ENCODE measurements at places on chromosomes 5 and 9.
A peak's percentile ranks its signal among the peaks of the same experiment; 100 is the strongest.

GRCh38 chr5:151903243-151903653, 21.4 kb downstream of the GLRA1 start:
- no peak for DNase-seq

DNA sequence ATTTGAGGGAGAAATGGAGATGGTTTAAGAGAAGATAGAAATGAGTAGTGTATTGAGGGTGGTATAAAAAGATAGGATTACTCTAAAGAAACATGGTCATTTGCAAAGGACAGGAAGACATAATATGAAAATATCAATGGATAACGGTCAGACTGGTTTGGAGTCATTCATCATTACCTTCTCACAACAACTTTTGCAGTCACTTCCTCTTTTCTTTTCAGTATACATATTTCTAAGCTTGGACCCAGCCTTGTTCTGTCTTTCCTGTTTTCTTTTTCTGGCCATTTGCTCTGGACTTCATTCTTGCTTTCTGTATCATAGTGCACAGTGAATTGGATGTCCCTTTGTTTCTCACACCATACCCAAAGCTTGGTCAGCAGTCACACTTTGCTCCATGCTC, 966.5 kb upstream of the TYRP1 start:
- DNase-seq, result no peak

- no peak for DNase-seq
These were observed 1096.3 kb upstream of the DMAC1 start for GRCh38 chr9:8895861-8896224.

DNA sequence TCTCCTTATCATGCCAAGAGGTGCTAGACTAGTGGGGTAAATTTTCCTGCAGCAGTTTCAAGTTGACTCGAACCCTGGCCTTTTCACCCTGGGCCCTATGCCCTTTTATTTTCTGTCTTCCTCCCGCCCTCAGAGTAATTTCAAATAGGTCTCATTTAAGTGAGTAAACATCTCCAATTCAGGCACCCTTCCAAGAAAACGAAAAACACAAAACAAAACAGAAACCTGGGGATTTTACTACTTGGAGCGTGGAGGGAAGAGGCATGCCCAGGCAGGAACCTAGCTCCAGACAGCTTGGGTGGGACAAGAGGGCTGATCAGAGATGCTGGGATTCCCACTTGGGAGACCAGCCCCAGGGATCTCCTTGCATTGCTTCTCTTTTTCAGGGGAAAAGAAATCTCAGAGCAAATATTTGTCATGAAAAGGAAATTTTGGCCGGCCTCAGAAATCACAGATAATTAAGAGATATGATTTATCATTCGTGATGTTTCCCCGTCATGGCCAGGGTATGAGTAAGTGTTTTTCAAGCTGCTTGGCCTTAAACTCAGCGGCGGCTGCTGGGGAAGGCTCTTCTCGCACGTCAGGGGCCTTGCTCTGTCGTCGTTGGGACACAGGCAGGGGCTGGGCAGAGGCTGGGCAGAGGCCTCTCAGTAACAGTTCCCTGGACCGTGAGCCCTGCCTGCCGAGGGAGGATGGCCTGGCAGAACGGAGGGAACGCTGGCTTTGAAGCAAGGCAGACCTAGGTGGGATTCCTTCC, 248.6 kb upstream of the KLF4 start:
- peak; percentile 86 for DNase-seq

DNA sequence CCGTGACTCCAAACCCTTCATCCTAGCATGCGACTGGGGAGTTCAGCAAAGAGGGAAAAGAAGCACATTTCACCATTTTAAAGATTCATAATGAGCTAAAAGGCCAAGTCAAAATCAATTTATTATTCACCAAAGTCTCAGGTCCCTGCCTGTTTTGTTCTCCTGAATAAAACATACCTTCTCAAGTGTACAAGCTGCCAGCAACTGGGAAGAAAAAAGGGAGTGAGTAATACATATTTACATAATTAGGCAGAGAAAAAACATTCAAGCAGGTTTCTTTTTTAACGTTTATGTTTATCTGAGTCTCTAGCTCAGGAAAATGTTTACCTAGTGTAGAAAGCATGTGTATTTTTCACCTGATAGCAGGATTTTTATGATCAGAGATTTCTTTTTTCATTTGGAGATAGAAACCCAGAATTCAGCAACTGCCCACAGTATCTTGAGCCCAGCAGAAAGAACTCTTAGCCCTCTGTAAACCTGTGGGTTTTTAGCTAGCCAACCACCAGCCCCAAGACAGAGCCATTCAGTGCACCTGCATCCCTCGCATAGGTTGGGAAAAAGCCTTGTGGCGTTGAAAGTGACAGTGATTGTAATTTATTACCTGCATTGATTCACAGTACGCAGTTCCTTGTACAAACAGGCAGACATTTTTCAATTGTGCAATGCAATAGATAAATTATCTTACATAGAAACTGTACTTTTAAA, 117.9 kb upstream of the GRIA1 start:
- no peak for DNase-seq

DNA sequence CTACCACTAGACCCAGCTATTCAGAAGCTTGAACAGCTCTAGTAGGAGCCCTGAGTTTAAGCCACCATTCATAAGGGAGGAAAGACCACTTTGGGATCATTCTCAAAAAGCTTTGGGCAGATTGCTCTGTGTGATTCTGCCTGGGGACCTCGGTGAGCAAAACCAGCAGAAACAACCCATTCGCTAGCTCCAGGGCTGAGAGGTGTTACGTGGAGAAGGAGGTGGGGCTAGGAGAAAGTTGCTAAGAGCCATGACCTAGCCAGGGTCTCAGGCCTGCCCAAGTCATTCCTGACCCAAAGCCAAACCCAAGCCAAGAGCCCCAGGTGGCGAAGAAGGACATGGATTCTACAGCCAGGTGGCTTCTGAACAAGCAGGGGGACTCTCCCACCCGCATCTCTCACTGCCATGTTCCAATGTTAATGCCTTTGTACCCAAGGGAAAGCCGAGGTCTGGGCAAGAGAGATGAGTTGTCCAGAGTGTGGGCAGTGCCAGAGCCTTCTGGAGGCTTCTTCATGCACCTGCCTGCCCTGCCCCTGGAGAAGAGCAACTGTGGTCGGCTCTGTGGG, 4.0 kb upstream of the BARHL1 start:
- no peak for DNase-seq

GRCh38 chr9:75467142-75467541, 378.8 kb downstream of the OSTF1 start:
- DNase-seq, result no peak

DNA sequence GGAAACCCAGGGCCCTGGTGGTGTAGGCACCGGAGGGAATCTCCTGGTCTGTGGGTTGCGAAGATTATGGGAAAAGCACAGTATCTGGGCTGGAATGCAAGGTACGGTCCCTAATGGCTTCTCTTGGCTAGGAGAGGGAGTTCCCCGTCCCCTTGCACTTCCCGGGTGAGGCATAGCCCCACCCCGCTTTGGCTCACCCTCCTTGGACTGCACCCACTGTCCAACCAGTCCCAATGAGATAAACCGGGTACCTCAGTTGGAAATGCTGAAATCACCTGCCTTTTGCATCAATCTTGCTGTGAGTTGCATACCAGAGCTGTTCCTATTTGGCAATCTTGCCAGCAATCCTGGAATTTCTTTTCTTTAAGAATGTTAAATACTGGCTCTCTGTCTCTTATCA, 1429.1 kb downstream of the MAT2B start:
- DNase-seq, result no peak

DNA sequence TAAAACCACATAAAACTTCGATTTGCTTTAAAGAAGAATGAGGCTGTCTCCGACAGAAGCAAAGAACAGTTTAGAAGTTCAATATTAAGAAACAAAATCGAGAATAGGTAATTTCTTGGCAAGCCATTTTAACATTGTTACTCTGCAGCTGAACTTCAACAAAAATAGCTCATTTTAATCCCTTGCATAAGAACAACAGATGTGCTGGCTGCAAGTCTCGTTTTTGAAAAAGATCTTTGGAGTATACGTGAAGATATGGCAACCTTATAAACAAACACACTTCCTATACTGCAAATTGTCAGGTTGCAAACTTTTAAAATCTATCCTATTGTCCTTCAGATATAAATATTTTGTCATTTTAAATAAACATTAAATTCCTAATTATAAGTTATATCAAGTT, 71.5 kb downstream of the FBN2 start:
- DNase-seq, result no peak

- no peak for DNase-seq
These were observed 117.5 kb upstream of the OTULINL start for GRCh38 chr5:14464096-14464495.

- DNase-seq, result peak; percentile 91
These were observed 202.6 kb downstream of the NR3C1 start for GRCh38 chr5:143200781-143201398.

DNA sequence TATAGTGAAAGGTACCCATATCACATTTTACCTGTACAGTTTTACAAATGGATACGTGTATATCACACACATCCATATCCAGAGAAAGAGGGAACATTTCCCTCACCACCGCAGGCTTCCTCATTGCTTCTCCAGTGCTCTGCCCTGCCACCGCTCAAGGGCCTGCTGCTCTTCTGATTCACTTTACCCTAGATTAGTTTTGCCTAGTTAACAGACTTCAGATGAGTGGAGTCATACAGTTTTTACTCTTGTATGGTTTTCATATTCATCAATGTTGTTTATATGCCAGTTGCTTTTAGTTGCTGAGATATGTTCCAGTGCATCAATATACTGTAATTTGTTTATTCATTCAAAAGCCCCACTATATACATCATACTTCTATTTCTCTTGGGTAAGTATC, 53.9 kb upstream of the POMT1 start:
- no peak for DNase-seq

DNA sequence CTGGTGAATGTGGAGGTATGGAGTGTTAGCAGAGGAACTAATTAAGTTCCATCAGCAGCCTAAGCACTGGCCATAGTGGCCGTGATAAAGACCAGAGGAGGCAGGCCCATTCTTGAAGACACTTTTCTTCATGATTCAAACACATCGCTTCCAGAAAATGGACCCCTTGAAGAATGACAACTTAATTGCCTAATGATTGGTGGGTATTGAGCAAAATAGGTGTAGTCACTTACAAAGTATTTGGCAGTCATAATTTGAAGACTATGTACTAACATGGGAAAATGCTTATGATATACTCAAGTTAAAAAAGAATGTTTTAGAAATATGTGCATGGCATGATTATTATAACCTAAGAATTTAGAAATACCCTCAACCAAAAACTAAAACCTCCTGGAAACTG, 44.8 kb downstream of the MEGF10 start:
- no peak for DNase-seq

- no peak for DNase-seq
These were observed 42.3 kb downstream of the B4GALT1 start for GRCh38 chr9:33124751-33125381.

DNA sequence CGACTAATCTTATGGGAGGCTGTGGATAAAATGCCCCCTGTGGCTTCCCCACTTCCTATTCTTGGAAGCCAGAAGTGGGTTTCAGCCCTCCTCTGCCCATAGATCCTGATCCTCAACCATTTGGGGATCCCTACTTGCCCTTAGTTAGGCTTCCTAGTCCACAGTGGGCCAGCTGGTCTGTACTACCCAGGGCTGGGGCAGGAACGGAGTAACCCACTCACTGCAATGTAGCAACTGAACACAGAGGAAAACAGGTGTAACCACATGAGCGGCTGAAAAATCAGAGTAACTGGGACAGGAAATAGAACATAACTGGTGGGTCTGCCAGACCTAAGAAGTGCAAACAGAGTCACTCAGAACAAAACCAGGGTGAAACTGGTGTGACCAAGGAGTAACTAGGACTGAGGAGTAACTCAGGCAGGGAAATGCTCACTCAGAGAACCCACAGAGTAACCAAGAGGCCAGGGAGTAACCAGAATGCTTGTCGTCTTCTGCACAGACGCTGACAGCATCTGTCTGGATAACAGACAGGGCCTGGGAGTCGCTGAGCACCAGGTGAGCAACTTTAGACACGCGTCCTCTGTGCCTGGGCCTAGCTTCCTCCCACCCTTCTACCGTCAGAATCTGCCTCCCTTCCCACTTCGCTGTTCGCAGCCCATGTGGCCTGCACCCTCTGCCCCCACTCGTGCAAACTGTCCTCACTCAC, 1.0 kb downstream of the AQP3 start:
- DNase-seq, result no peak

GRCh38 chr9:114289571-114290481, 33.1 kb upstream of the ORM1 start:
- DNase-seq, result no peak

- no peak for DNase-seq
These were observed 134.2 kb downstream of the DMRTA1 start for GRCh38 chr9:22580788-22581187.

DNA sequence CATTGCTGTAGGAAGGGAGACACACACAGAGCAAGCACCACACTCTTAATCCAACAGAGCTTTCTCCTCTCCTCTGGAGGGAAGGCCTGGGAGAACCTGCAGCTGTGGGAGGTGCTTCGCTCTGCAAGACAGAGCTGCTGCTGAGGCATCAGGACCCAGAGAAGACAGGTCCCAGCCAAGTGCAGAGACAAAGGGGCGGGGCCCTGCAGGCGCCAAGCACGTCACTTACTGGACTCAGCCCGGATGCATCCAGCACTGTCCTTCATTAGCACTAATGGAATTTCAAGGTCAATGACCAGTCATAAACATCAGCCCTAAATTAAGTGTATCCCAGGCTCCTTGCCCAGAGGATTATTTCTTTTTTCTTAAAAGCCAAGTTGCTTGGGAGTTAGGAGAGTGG, 337.1 kb upstream of the PANK3 start:
- no peak for DNase-seq

GRCh38 chr9:135010921-135011320, 76.5 kb upstream of the OLFM1 start:
- DNase-seq, result no peak

- DNase-seq, result no peak
These were observed 142.9 kb downstream of the DMAC1 start for GRCh38 chr9:7656636-7657035.

DNA sequence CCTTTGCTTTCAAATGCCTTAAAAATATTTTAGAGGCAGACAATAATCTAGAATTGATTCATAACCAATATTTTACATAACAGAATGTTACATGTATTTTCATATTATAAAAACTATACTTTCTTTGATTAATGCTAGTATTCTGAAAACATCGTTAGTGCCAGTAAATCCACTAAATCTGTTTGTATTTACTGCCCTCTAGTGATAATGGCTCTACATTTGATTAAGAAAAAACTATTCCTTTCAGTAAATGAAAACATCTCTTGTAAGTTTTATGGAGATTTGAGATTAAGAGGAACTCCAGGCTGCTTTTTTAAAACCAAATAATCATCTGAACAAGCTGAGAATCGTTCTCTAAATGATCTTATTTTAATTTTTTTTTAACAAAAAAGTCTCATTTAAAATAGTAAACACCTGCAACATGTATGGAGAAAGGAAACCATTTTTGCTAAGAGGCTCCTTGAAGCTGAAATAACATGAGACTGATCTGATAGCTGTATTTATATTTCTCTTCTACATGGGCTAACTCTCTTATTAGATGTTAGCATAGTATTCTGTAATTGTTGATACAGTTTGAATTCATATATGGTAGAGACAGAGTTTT, 424.7 kb downstream of the RAB3C start:
- DNase-seq, result no peak

- no peak for DNase-seq
These were observed 29.2 kb upstream of the SMC5 start for GRCh38 chr9:70229579-70229978.

All from MG63 (cell line).